ENCODE measurements at places on chromosomes 1 and 21. TPM values are rescaled to one million over a fixed set of nuclear protein-coding genes. Genes with fewer than 3 reads are reported as not detected.

PRDM16 gene
- 21.9 TPM for total RNA-seq

RIPPLY3 gene
- 0.31 TPM for total RNA-seq

SPATA17 gene
- 5.7 TPM for total RNA-seq

NHLH1 gene
- total RNA-seq: 0.09 TPM

IL19 gene
- total RNA-seq: 3.6 TPM

NSL1 gene
- total RNA-seq: 34.5 TPM

ARF1 gene
- total RNA-seq: 383 TPM

TMEM61 gene
- 7.0 TPM for total RNA-seq

SSR2 gene
- total RNA-seq: 175 TPM

OBSCN gene
- total RNA-seq: 30.0 TPM

DNA sequence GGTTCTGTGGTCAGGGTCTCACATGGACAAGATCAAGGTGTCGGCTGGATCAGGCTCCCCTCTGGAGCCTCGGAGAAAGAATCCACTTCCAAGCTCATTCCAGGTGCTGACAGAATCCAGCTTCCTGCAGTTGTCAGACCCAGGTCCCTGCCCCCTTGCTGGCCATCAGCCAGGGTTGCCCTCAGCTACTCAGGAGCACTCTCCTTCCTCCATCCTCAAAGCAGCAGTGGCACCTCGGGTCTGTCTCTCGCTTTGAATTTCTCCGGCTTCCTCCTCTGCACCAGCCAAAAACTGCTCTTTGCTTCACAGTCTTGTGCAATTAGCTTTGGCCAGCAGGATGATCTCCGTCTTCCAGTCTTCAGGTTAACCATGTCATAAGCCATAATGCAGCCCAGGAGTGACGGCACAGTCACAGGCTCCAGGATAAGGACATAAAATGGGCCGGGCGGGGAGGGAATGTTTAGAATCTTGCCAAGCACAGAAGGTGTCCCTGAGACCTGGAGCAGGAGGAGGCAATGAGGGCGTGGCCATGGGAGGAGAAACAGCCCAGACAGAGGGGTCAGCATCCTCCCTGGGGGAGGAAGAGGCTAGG lies 79.4 kb upstream of the SLC25A33 start:
- no peaks in the 10 kb centered on the region for H3K36me3 ChIP-seq
- DNase-seq: no peak
- H3K27me3 ChIP-seq: no peaks in the 10 kb centered on the region
- no peak overlapping the region for H3K4me3 ChIP-seq

DNA sequence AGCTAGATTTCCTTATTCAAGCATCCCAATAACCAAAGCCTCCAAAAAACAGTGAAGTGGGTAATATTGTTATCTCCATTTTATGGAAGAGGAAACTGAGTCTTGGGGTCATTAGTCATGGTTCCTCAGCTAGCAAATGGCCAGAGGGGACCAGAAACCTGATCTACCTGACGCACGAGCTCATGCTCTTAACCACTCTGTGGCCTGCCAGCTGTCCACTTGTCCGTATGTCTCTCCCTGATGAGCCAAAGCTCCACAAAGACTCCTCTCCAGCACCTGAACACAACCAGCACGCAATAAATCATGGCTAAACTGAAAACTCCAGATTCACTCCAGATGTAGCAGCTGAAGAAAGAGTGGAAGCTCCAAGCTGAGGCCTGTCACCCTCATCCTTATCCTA lies 5.8 kb downstream of the CAPN8 start:
- no peak overlapping the region for H3K27ac ChIP-seq
- H3K27me3 ChIP-seq: no peaks in the 10 kb centered on the region
- H3K36me3 ChIP-seq: no peaks in the 10 kb centered on the region
- H3K4me3 ChIP-seq: no peak overlapping the region

GRCh38 chr1:117758444-117759316 lies 152.8 kb downstream of the TENT5C start:
- peak; percentile 88 for DNase-seq
- H3K4me3 ChIP-seq: peak overlapping the region; percentile 26
- H3K27me3 ChIP-seq: no peaks in the 10 kb centered on the region
- no peaks in the 10 kb centered on the region for H3K4me1 ChIP-seq
- no peaks in the 10 kb centered on the region for H3K36me3 ChIP-seq
- H3K27ac ChIP-seq: no peak overlapping the region

DNA sequence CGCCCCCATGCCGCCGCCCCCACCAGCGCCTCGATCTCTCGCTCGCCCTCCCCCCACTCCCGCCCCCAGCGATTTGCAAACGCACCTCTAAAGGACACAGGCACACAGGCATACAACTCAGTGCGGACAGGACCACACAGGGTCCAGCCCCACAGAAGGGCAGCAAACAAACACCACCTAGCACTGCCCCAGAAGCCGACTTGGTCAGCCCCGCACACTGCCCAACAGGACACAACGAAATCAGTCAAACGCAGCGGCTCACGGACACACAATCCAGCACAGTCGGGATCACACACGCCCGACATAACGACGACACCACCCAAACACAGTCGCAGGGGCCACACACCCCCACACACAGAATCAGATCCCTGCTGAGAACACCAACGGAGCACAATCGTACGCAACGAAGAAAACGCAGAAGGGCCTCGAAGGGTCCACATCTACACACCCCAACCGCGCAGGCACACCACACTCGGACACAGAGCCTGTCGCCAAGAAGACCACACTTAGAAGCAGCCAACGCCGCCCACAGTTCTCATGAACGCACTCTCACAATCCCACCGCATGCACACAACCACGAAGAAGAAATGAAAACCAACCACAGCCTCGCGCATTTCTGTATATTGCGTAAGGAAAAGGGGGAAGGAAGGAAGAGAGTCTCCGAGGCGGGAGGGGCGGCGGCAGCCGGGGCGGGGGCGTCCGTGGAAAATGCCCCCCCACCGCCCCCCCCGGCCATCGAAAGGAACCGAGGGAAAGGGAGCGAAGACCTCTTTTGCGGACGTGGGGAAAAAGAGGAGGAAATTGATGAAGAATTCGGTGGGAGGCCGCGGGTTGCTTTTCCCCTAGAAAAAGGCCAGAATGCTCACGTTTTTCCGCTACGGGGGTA lies 481 bp downstream of the TAL1 start:
- no peaks in the 10 kb centered on the region for H3K4me1 ChIP-seq
- peak overlapping the region; percentile 82 for H3K27ac ChIP-seq
- H3K4me3 ChIP-seq: peak overlapping the region; percentile 68

DNA sequence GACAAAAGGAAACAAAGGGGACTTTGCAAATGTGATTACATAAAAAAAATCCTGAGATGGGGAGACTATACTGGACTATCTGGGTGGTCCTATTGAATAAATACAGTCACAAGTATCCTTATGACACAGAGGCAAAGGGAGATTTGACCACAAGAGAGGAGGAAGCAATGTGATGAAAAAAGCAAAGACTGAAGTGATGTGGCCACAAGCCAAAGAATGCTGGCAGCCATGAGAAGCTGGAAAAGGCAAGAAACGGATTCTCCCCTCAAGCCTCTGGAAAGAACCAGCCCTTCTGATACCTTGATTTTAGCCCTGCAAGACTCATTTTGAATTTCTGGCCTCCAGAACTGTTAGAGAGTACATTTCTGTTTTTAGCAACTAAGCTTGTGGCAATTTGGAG lies 36.4 kb downstream of the OLFML2B start:
- H3K4me1 ChIP-seq: no peaks in the 10 kb centered on the region
- H3K4me3 ChIP-seq: no peak overlapping the region
- no peaks in the 10 kb centered on the region for H3K36me3 ChIP-seq
- H3K27me3 ChIP-seq: no peaks in the 10 kb centered on the region
- no peak overlapping the region for H3K27ac ChIP-seq

- no peaks in the 10 kb centered on the region for H3K36me3 ChIP-seq
- no peak for DNase-seq
- no peak overlapping the region for H3K4me3 ChIP-seq
- H3K27ac ChIP-seq: no peak overlapping the region
These were observed 773.1 kb downstream of the USP25 start for GRCh38 chr21:16502897-16503296.

GRCh38 chr21:16330082-16330907 lies 600.5 kb downstream of the USP25 start:
- no peaks in the 10 kb centered on the region for H3K27me3 ChIP-seq
- no peak overlapping the region for H3K27ac ChIP-seq
- H3K4me1 ChIP-seq: no peaks in the 10 kb centered on the region

- no peaks in the 10 kb centered on the region for H3K4me1 ChIP-seq
- H3K27me3 ChIP-seq: no peaks in the 10 kb centered on the region
- no peak for DNase-seq
- H3K36me3 ChIP-seq: no peaks in the 10 kb centered on the region
These were observed 285.2 kb upstream of the SGIP1 start for GRCh38 chr1:66248746-66249145.

DNA sequence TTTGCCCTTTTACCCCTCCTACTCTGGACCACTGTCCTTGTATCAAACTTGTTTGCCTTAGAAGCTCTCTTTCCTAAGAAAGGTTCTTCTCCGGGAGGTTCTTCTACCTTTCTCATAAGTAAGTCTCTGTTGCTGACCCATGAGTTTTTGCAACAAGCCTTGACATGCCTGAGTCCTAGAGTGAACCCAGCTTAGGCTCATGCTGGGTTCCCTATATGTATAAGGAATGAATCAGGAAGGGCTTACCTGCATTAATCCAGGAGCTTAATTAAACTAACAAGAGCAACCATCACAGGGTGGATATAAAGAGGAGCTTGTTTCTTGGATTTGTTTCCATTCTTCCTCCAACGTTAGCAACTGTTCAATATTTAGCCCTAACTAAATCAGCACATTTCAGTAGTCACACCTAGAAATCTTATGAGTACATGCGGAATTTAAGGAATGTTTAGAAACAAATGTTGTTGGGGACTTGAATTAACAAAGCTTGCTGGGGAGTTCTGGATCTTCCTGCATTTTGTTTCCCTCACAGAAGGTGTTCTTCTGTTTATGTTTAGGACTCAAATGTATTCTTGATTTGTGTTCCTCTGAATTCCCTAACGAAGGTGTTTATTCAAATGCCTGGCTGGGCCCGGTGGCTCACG lies 64.3 kb upstream of the RAB3GAP2 start:
- H3K27ac ChIP-seq: no peak overlapping the region
- peak; percentile 10 for DNase-seq
- no peak overlapping the region for H3K4me3 ChIP-seq
- H3K4me1 ChIP-seq: no peaks in the 10 kb centered on the region

- no peak overlapping the region for H3K27ac ChIP-seq
- H3K36me3 ChIP-seq: no peaks in the 10 kb centered on the region
- H3K27me3 ChIP-seq: no peaks in the 10 kb centered on the region
- no peak for DNase-seq
These were observed 100.4 kb downstream of the MRPL37 start for GRCh38 chr1:54300401-54300800.

GRCh38 chr1:6859415-6860343 lies 74.4 kb downstream of the CAMTA1 start:
- no peak overlapping the region for H3K4me3 ChIP-seq
- peaks cover 5% of the 10 kb centered on the region for H3K4me1 ChIP-seq
- peak overlapping the region; percentile 49 for H3K27ac ChIP-seq
- H3K27me3 ChIP-seq: no peaks in the 10 kb centered on the region
- H3K36me3 ChIP-seq: no peaks in the 10 kb centered on the region
- DNase-seq: no peak

DNA sequence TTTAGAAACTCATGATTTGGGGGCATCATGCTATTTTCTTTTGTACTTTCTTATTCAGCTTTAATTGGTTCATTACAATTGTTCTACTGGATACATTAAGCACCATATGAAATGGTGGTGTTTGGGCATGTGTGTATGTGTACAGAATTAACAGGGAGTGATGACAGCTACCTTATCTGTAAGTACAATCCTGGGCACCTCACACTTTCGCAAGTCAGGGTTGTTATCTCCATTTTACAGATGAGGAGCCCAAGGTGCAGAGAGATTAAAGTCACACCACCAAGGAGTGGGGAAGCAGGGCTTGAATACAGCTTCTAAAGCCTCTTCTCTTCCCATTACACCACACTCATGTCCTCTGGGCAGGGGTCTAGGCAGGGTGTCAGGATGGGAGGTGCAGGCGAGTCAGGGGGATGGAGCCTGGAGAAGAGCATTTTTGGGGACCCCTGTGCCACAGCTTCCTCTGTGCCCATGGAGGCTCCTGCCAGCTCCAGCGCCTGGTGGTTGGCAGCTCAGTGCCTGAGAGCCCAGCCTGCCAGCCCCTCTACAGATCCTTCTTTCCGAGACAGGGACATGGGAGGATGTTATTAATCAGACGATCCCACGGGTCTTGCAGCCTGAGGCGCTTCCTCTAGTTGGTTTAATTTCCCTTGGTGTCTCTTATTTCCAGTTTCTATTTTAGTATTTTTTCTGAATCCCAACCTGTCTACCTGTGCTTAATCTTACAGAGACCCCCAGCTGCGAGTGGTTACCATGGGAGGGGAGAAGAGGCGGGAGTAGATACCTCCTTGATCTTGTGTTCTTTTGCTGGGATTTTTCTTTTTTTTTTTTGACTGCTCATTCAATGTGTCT lies 126.2 kb upstream of the CD34 start:
- peaks cover 10% of the 10 kb centered on the region for H3K36me3 ChIP-seq
- H3K27me3 ChIP-seq: no peaks in the 10 kb centered on the region
- no peak overlapping the region for H3K27ac ChIP-seq
- no peaks in the 10 kb centered on the region for H3K4me1 ChIP-seq
- no peak for DNase-seq
- no peak overlapping the region for H3K4me3 ChIP-seq

DNA sequence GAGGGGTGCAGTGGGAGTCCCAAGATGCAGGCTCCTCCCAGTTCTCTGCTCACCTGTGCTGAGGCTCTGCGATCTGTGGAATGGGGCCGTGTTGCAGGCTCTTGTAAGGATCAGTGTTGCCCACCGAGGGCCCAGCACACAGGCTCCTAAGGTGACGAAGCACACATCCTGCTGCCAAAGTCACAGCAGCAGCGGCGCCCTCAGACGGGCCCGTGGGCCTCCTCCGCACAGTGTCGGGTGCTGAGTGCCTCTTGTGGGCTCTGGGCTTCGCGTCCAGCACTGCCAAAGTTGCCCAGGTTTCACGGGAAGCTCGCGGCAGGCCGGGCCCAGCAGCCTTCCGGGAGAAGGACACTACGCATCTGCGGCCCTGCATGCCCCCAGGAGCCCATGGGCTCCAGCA lies 72.1 kb upstream of the ABCG1 start:
- no peak overlapping the region for H3K27ac ChIP-seq
- H3K4me1 ChIP-seq: peaks cover 3% of the 10 kb centered on the region
- DNase-seq: no peak
- H3K4me3 ChIP-seq: no peak overlapping the region
- no peaks in the 10 kb centered on the region for H3K36me3 ChIP-seq
- no peaks in the 10 kb centered on the region for H3K27me3 ChIP-seq

- DNase-seq: no peak
- H3K27me3 ChIP-seq: no peaks in the 10 kb centered on the region
- no peaks in the 10 kb centered on the region for H3K36me3 ChIP-seq
These were observed 6.2 kb downstream of the C1orf210 start for GRCh38 chr1:43279161-43279560.

- H3K4me1 ChIP-seq: no peaks in the 10 kb centered on the region
- no peak overlapping the region for H3K27ac ChIP-seq
- no peak overlapping the region for H3K4me3 ChIP-seq
- no peaks in the 10 kb centered on the region for H3K36me3 ChIP-seq
- no peak for DNase-seq
- H3K27me3 ChIP-seq: no peaks in the 10 kb centered on the region
These were observed 549.0 kb upstream of the RGS18 start for GRCh38 chr1:191609305-191609704.

GRCh38 chr1:182909578-182909977 lies 43.4 kb downstream of the SHCBP1L start:
- H3K27ac ChIP-seq: no peak overlapping the region
- no peaks in the 10 kb centered on the region for H3K36me3 ChIP-seq
- no peaks in the 10 kb centered on the region for H3K27me3 ChIP-seq
- no peak overlapping the region for H3K4me3 ChIP-seq
- no peaks in the 10 kb centered on the region for H3K4me1 ChIP-seq

- no peak overlapping the region for H3K4me3 ChIP-seq
- H3K27me3 ChIP-seq: peaks cover 38% of the 10 kb centered on the region
- H3K27ac ChIP-seq: no peak overlapping the region
- no peak for DNase-seq
- no peaks in the 10 kb centered on the region for H3K36me3 ChIP-seq
These were observed 766 bp downstream of the CNIH3 start for GRCh38 chr1:224616756-224617409.
